ENCODE measurements at places on chromosomes 12 and 14.

- no peak for DNase-seq
These were observed 351.3 kb upstream of the KITLG start for GRCh38 chr12:88931598-88931997.

DNA sequence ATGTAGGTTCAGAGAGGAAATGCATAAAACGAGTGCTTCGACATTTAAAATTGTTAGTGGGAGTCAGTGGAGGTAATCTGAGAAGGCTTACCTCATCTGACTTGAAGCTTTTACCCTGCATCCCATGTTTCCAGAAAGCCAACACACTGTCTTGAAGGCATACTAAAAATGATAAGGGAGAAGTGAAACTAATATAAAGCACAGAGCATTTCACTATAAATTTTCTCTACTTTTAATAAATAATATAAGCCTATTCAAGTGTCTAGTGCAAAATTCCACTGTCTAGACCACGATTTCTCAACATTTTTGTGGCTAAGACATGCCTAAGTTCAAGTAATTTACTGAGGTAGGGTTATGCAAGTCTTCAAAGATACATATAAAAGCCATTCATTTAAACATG, 29.1 kb upstream of the CDKL1 start:
- DNase-seq: no peak

DNA sequence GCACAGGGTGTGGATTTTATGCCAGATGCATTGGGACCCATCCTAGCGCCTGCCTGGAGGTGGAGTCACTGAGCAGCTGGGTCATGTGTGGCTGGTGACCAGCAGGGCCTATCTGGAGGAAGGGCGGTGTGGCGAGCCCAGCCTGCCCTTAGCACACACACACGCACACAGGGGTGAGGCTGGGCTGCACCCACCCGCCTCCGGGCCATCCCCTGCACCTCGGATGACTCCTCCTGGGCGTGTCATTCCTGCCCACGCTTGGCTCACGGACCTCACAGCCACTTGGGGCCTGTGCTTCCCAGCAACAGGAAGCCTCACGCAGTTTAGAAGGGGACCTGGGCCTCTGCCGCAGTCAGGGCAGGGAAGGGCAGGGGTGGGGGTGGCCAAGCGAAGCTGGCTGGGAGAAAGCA, 36.2 kb upstream of the FZD10 start:
- DNase-seq: no peak

- DNase-seq: no peak
These were observed 121.6 kb downstream of the KTN1 start for GRCh38 chr14:55701638-55702037.

DNA sequence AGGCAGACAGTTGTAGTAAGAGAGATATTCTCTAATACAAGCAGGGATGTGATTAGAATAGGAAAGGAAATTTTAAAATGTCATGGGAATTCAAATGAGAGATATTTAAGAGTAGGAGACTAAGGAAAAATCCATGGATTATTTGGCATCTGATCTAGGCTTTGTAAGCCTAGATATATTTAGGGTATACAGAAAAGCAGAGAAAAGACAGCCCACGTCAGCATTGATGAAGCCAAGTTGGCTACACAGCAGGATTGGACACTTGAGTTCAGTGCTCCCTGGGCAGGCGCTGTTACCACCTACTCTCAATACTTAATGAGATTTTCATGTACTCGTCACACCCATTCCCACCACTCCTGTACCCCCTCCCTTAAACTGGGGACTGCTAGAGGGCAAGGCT, 1.7 kb upstream of the KCNJ8 start:
- no peak for DNase-seq

DNA sequence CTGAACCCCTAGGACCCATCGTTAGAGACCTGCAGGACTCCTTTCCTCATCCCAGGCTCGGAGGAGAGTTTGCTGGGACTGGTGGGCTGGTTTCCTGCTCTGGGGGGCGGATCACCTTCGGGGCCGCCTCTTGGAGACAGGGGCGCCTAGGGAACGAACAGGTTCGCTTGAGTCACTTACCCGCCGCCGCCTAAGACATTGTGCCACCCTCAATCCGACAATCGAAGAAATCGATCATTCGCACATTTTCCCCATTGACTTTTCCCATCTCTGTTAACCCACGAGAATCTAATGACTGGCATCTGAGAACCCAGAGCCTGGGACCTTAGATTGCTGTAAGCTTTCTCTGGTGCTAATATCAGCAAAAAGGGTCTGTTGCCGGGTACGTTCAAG, 322 bp downstream of the SLC39A9 start:
- no peak for DNase-seq
